ENCODE measurements at places on chromosomes 7 and 10.

- DNase-seq: no peak
Observed at GRCh38 chr7:102181517-102181916, 105.2 kb upstream of the SH2B2 start.

- no peak for DNase-seq
Observed at GRCh38 chr10:122632031-122632430, 67.6 kb downstream of the C10orf120 start.

DNA sequence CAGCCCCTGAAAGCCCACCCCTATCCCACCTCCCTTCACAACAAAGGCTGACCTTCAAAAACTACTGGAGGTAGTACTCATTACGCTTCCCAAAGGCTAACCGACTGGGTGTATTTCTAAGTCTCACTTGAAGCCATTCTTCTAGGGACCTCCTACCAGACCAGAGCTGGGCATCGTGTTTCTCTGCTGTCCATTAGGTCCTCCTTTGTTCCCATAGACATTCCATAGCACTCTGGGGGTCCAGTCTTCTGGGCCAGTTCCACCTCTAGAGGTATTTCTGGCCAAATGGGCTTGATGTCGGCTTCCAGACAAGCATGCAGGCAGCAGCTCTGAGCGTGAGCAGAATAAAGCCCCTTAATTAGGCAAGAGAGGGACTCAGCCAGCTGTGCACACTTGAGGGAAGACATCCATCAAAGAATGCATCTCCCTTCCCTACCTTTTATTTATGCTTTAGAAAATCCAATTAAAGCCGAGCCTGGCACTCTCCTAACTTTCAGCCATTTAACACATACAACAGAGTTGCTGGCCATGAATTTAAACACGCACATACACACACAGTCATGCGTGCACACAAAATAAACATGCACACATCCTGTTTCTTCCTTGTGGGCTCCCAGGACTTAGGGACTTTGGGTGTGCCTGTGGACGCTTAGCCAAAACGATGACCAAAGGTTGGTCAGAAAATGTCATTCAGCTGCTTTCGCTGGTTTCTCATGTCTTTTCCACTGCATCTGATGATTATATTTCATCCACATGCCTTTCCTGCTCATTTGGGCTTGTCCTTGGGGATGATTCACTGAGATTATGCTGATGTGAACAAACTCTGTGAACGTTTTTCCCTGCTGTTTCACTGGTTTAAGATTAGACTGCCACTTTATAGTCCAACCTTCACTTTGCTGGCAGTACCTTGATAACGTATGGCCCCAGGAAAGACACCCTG is 362.0 kb upstream of the NFE2L3 start:
- no peak for DNase-seq

GRCh38 chr10:63528084-63528744 is 7.0 kb downstream of the REEP3 start:
- no peak for DNase-seq

DNA sequence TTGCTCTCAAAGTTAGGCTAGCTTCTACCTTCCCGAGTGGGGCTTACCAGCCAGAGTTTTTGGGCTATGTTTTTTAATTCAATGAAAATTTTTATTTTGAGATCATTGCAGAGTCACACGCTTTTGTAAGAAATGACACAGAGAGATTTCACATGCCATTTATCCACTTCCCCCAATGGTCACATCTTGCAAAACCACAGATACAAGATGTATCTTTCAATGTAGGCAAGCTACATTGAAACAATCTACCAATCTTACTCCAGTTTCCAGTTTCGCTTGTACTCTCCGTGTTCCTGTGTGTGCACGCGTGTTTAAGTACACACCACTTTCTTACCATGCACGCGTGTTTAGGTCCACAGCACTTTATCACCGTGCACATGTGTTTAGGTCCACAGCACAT is 89.4 kb upstream of the LEP start:
- no peak for DNase-seq
